MV-4-11 (cell line): ENCODE measurements at places on chromosomes 13 and 19.
A peak's percentile ranks its signal among the peaks of the same experiment; 100 is the strongest.

- DNase-seq: no peak
Measured at GRCh38 chr13:111396457-111396856, 76.0 kb downstream of the TEX29 start.

DNA sequence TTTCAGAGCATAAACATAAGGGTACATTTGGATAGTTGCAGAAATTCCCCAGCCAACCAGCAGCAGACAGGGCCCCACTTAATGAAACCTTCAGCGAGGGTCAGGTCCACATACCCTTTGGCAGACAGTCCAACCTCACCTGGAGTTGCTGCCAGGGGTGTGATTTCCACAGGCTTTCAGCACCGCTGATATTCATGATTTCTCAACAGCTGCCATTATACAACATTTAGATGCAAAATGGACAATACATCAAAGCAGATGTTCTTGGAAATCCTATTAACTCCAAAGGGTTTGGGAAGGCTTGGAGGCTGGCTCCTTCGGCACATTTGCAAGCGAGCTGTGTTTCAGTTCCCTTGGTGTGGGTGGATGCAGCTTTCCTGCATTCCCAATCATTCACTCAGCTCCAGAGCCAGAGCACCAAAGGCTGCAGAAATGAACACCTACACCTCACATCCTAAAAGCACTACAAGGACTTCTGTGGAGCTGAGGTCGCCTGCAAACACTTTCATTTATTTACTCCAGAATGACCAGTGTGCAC is 147.2 kb upstream of the VSTM2B start:
- DNase-seq: no peak

GRCh38 chr19:16794456-16795441 is 34.4 kb upstream of the SIN3B start:
- no peak for DNase-seq

DNA sequence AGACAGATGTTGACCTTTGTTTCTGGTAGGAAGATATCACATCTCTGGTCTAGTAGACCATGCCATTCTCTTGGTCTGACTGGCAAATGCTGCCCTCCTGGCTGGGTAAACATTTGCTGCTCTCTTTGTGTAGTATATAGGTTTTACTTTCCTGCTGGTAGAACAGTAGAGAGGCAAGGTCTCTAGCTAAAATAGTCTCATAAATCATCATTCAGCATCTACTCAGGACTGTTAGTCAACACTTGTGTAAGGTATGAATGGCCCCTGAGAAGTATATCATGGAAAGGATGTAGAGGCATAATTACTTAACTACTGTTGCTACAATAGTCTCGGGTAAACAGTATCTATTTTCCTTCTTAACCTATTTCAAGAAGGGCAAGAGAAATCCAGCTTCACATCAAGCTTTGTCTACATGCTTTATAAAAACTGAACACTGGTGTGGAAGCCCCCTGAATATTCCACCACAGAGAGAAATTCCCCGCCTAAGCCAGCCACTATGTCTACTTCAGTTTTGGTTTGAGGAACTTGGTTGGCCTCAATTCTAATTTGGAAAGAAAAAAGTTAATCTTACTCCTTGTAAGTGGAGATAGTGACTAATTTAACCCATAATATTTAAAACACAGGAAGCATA is 18.4 kb upstream of the MYCBP2 start:
- peak; percentile 69 for DNase-seq

- no peak for DNase-seq
Measured at GRCh38 chr13:109900320-109900719, 113.9 kb upstream of the IRS2 start.
